ENCODE measurements at places on chromosomes 11 and 22. TPM values are rescaled to one million over a fixed set of nuclear protein-coding genes. Genes with fewer than 3 reads are reported as not detected.

GRCh38 chr11:80320765-80321164, 879.9 kb upstream of the TENM4 start:
- no peak for DNase-seq
- peaks cover 5% of the 10 kb centered on the region for H3K4me1 ChIP-seq
- no peaks in the 10 kb centered on the region for H3K36me3 ChIP-seq
- no peak overlapping the region for H3K4me3 ChIP-seq

GRCh38 chr22:30822216-30823014, 127.7 kb downstream of the OSBP2 start:
- H3K4me3 ChIP-seq, result peak overlapping the region; percentile 27
- no peaks in the 10 kb centered on the region for H3K4me1 ChIP-seq
- DNase-seq, result no peak
- H3K36me3 ChIP-seq, result no peaks in the 10 kb centered on the region

- no peak for DNase-seq
- no peak overlapping the region for H3K4me3 ChIP-seq
- H3K4me1 ChIP-seq, result peaks cover 11% of the 10 kb centered on the region
- H3K36me3 ChIP-seq, result peaks cover 54% of the 10 kb centered on the region
Measured at GRCh38 chr11:128779036-128779435, 85.2 kb downstream of the FLI1 start.

GRCh38 chr11:17923217-17923616, 89.6 kb downstream of the SERGEF start:
- no peaks in the 10 kb centered on the region for H3K36me3 ChIP-seq
- no peak overlapping the region for H3K4me3 ChIP-seq
- no peaks in the 10 kb centered on the region for H3K27me3 ChIP-seq
- H3K4me1 ChIP-seq, result no peaks in the 10 kb centered on the region
- DNase-seq, result no peak
- no peak overlapping the region for H3K27ac ChIP-seq

DNA sequence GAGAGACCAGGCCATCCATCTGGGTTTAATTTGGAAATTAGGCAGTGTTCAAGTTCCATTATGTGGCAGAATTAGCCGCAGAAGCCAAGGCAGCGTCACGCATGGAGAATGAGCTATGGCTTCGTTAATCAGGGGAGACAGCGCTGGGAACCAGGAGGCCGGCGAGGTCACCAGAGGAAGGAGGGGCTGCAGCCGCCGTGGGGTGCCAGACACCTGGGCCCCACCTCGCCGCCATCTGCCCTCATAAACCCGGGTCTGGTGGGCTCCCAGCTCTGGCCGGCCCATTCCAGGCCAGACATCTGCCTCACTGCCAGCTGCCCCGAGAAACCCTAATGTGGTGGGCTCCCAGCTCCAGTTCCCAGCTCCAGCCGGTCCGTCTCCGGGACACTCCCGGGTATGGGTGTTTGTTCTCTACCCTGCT, 676.9 kb downstream of the BRD1 start:
- no peak overlapping the region for H3K27ac ChIP-seq
- no peak for DNase-seq
- H3K27me3 ChIP-seq, result no peaks in the 10 kb centered on the region
- no peaks in the 10 kb centered on the region for H3K4me1 ChIP-seq
- no peaks in the 10 kb centered on the region for H3K36me3 ChIP-seq

- DNase-seq, result peak; percentile 31
- H3K36me3 ChIP-seq, result peaks cover 2% of the 10 kb centered on the region
- peak overlapping the region; percentile 28 for H3K4me3 ChIP-seq
- no peak overlapping the region for H3K27ac ChIP-seq
- H3K4me1 ChIP-seq, result peaks cover 32% of the 10 kb centered on the region
Measured at GRCh38 chr11:693415-693831, 1.6 kb downstream of the DEAF1 start.

DNA sequence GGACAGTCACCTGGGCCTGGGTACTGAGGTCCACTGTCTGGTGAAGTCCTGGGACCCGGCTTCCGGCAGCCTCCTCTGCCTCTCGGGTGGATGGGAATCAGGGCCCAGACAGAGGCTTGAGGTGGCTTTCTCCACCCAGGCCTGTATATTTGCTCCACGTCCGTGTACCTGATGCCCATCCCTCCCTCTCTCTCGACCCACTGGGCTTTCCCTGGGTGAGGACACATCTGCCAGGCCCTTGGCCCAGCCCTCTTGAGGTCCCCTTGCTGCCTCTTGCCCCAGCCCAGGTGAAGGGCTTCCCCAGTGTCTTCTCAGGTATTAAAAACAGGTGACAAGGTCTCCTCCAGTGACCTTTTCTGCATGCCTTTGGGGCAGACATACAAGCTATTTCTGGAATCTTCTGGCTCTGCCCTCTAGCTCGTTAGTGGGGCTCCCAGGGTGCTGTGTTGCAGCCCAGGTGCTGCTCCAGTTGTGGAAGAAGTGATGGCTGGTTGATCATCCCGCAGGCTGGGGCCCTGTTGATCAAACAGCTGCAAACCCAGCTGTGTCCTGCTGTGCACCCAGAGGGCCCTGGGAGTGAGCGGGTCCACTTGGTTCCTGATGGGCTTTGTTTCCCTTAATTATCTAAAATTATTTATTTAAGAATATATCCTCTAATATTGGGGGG, 25.5 kb upstream of the ACR start:
- no peaks in the 10 kb centered on the region for H3K4me1 ChIP-seq
- H3K27me3 ChIP-seq, result no peaks in the 10 kb centered on the region
- no peak overlapping the region for H3K4me3 ChIP-seq
- H3K36me3 ChIP-seq, result peaks cover 81% of the 10 kb centered on the region
- no peak overlapping the region for H3K27ac ChIP-seq

DNA sequence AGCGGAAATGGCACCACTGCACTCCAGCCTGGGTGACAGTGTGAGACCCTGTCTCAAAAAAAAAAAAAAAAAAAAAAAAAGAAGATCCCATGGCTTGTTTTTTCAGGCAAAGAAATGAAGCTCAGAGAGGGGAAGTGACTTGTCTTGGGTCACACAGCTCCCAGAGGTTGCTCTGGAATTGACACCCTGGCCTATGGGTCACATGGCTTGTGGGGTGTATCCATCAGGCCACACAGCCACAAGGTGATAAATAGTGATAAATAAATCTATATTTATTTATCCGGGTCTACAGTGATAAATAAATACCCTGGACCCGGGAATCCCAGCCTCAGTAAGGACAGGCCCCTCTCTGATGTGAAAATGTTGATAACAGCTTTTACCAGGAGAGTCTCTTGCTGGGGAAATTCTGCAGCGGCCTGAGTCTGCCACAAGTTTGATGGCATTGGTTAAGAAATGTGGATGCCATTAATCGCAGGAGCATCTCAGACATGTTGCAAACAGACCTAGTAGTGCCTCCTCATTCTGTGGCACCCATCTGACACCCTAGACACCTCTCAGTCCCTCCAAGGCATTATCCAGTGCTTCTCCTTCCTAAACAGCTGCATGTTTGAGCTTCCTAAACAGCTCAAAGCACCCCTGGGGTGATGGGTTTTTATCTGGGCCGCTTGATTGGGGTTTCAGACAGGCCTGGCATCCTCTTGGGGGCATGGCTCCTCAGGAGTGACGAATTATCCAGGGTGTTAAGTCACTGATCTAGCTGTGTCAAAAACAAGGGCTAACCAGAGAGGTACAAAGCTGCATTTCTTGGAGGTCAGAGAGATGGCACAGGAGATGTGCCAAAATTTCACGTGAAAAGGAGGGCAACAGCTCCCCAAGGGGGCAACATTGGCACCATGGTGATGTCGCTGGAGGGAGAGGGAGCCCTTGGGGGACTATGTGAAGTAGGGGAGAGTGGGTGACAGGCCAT, 1.9 kb upstream of the EMID1 start:
- H3K4me3 ChIP-seq, result no peak overlapping the region
- H3K27ac ChIP-seq, result no peak overlapping the region
- no peaks in the 10 kb centered on the region for H3K36me3 ChIP-seq

GRCh38 chr22:24337894-24338645, 67.4 kb downstream of the SPECC1L start:
- DNase-seq, result no peak
- peaks cover 20% of the 10 kb centered on the region for H3K36me3 ChIP-seq
- no peaks in the 10 kb centered on the region for H3K4me1 ChIP-seq
- no peaks in the 10 kb centered on the region for H3K27me3 ChIP-seq
- H3K4me3 ChIP-seq, result no peak overlapping the region
- no peak overlapping the region for H3K27ac ChIP-seq

WNT11 gene
- 0.03 TPM for polyA plus RNA-seq

TSSK2 gene
- not detected for polyA plus RNA-seq
